ENCODE measurements at places on chromosomes 3 and 15. TPM values are rescaled to one million over a fixed set of nuclear protein-coding genes. Genes with fewer than 3 reads are reported as not detected.

DNA sequence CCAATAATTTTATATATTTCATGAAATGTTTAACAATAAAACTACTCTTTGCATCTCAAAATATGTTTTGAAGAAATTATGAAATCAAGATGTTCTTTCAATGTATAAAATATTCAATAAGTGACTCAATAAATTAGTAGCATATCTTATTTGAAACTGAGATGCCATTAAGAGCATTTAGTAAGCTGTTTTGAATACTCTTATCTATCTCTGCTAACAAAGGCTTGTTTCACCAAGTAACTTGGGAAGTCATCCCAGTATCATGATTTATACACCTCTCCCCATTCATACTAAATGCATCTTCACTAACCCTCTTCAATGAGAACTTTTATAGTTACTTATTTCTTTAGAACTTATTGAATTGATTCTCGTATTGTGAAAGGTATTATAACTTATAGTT is 43.1 kb downstream of the TNIK start:
- DNase-seq, result no peak

Gene LINGO1
- total RNA-seq, result 16.6 TPM

GRCh38 chr3:73600293-73600938 is 24.3 kb downstream of the PDZRN3 start:
- peak; percentile 61 for DNase-seq

GRCh38 chr15:90143166-90143655 is 40.9 kb upstream of the IDH2 start:
- peak; percentile 58 for DNase-seq

Gene TP63
- total RNA-seq, result 6.0 TPM

DNA sequence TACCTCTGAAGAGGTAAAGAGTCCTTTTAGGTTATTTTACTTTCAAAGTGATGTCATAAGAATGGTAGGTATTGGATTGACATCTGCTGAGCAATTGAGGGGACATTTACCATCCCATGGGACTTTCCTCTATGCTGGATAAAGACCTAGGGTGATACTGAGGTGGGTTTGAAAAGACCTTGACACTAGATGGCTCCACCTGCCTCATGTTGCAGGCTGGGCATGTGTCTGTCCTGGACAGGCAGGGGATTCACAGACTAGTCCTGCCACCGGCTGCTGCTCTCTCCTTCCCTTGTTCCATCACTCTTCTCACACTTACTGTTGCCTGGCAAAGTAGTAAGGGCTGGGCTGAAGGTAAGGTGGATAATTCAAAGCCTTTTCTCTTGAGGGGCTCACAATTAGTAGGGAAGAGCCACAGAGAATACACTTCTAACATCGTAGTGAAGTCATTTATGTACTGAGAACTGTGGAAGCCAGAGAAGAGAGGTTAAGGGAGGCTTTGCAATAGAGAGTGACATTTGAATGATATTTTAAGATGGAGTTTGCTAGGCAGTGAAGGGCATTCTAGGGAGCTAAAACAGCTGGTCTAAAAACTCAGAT is 27.7 kb downstream of the TRAK1 start:
- DNase-seq, result peak; percentile 51

- no peak for DNase-seq
These were observed 274.6 kb upstream of the ROPN1 start for GRCh38 chr3:124266487-124266886.

Gene SPATA12
- 10.2 TPM for total RNA-seq

DNA sequence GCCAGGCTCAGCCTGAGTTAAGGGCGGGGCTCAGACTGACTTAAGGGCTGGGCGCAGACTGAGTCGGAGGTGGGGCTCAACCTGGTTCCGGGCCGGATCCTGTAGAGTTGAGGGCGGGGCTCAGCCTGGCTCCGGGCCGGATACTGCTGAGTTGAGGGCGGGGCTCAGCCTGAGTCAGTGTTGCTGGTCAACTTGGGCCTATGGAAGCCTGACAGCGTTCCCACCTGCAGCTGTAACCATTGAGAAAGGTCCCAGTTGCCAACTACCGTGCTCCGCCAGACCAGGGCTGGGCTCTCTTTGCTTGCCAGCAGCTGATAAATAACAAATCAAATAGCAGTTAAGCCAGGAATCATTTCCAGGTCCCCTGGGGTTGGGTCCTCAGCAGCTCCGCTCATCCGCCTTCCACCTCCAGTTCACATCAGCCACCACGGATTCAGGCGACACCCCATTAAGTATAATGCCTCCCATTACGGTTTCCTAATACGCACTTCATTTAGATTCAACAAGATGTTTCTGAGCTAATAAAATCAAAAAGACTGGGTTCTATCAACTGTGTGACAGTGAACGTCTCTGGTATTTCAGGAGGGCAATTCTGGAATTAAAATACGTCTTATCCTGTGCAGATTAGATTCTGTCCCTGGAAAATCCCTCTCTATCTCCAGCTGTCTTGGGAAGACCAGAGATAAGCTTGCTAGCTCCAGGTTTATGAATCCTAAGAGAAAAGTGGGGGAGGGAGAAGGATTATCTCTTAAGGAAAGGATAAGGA is 7.3 kb downstream of the GRIP2 start:
- DNase-seq, result peak; percentile 53

Gene GCSAM
- 0.63 TPM for total RNA-seq

DNA sequence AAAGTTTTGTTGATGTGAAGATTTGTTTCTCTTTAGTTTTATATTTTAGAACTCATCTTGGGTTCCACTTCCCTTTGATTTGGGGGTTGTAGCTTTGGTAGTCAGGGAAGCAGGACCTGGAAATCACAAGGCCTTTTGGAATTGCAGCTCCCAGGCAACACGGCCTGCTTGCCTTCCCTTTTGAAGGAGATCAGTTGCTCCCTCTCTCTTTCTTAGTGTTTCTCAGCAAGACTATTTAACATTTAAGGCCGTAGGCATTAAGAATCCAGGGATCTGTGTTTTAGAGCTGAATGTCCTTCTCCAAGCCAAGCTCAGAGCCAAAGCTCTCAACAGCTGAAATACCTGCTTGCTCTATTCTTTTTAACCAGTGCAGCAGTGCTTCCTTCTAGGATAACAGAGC is 310.3 kb downstream of the PTPRG start:
- DNase-seq, result no peak

DNA sequence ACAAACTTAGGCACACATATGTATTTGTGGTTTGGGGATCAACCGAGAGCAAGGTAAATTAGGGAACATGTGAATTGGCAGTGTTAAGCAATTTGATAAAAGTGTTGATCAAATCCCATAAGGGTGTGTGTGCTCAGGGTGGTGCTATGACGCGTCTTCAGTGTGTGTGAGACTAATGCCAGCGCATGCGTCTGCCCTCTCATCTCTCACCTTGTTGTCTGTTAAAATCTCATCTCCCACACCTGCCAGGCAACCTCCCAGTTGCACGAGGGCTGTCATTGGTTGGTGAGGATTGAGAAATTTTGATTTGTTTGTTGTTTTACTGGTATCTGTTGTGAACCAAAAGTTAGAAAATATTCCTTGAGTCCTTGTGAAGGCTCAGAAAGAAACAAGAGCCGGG is 137.2 kb upstream of the ICE2 start:
- no peak for DNase-seq

Gene BOC
- total RNA-seq, result 24.5 TPM

DNA sequence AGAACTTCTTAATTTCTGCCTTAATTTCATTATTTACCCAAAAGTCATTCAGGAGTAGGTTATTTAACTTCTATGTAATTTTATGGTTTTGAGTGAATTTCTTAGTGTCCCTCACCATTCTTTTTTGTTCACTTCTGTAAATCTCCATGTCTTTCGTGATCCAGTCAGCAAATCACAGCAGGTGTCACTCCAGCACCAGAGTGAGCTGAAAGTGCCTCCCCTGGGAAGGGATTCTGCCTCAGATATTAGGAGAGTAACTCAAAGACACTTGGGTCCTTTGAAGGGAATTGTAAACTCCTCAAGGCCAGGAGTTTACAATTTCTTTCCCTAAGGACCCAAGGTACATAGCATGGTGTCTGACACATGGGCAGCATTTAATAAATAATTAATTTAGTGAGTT is 207.6 kb upstream of the AZI2 start:
- no peak for DNase-seq

- DNase-seq, result no peak
These were observed 121.5 kb upstream of the COL8A1 start for GRCh38 chr3:99516936-99517335.

All from testis (tissue), 5 donors.